ENCODE measurements at places on chromosomes 5 and 9.

DNA sequence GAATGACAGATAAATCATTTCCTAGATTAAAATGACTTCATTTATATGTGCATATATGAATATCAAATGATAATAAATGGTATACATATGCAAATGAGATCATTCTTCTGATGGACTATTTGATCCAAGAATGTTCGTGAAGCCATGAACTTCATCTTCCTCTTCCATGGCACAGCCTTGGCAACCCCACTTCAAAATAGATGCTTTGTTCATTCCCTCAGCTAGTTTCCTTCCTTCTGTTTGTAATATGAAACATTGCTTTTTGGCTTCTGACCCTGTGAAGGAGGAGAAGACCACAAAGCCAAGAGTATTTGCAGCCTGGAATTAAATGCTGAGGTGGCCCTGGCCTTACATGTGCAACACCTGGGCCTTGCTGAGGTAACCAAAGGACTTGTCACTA is 106.8 kb upstream of the LIFR start:
- DNase-seq, result no peak

DNA sequence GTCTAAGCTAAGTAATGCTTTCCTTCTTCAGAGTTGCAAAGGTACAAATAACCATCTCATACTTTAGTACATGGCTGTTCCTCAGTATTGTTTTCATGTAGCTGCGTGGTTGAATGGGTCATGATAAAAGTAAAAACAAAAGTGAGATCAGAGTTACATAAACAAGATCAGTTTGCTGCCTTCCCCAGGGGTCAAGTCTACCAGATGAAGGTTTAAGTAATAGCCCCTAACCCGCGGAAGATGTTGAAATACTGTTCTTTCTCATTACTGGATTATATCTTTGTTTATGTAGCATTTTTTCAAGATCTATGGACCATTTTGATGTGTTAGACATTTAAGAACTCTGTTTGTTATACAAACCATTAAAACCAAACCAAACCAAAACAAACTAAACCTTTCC is 34.1 kb upstream of the ARRDC3 start:
- no peak for DNase-seq

DNA sequence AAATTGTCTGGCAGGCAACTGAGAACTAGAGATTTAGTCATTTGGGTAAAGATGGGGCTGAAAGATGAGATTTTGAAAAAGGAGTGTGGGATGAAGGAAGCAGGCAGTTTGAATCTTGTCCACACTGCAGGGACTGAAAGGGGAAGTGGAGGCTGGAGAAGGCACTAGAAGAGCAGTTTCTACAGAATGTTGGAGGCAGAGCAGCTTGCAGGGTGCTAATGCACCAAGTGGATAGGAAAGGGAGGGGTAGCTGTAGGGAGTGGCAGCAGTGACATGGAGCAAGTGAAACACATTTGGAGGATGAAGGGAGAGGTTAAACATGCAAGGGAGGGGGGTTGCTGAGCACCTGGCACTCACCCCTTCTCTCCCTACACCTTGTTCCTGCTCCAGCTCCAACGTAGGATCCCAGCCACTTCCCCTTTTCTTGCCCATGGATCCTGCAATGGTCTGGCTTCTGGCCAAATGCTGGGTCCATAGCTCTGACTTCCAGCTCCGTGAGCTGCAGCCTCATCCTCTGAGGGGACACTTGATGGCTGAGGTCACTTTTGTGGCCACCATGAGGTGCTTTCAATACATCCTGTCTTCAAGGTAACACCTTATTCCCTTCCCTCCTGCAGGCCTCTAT is 30.0 kb upstream of the FGD3 start:
- DNase-seq, result no peak

- no peak for DNase-seq
Observed at GRCh38 chr5:8048920-8049319, 180.0 kb downstream of the MTRR start.

DNA sequence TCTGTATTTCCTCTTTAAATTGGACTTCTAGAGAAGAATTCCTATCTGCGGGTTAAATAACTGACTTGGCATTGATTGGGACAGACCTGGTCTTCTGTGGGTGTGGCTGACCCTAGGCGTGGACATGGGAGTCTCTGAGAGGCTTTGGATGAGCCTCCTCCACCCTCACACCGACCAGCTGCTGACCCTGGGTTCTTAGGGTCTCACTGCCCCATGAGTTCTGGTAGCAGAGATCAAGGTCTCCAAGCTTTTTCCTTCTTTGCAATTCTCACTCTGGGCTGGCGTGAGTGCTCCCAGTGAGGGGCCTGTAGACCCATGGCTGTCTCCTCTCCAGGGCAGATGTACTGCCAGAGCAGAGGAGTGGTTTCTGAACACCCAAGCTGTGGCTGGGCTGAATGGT is 41.6 kb upstream of the PITX1 start:
- DNase-seq, result no peak

- peak; percentile 31 for DNase-seq
Observed at GRCh38 chr9:21974722-21975409, 19.3 kb downstream of the CDKN2A start.

- DNase-seq, result no peak
Observed at GRCh38 chr5:159826351-159827214, 89.7 kb upstream of the ADRA1B start.

- no peak for DNase-seq
Observed at GRCh38 chr5:108303086-108303485, 78.8 kb downstream of the FBXL17 start.

DNA sequence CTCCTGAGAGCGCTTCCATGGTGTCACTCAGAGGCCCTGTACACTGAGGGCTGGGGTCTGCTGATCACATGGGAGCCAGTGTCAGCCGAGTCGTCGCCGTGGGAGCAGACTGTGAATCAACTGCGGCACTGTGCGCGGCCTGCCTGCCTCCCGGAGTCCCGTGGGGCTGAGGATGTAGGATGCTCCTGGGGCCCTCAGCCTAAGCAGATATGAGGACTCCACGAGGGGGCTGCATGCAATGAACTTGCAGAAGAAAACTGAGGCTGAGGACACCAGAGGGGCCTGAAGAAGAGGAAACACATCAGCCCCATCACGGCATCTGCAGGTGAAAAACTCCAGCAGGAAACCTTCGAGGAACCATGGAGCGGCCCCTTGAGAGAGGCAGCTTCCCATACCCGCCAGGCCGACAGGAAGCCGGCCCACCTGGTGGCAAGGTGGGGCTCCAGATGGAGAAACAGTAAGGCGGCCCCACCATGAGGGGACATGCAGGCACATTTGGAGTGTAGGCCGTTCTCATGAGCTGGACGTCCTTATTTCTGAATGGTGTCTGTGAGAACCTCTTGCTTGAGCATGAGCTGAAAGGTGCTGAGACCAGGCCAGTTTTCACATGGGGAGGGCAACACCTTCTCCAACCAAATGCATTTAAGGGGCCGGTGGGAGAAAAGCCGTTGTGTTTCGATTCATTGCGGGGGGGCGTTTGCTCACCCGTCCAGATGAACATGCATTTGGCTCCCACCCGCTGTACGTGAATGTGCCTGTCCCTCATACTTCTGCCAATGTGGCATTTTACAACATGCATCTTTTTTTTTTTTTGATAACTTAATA is 35.2 kb upstream of the ADAMTS2 start:
- no peak for DNase-seq

- no peak for DNase-seq
Observed at GRCh38 chr5:160375166-160375565, 4.7 kb upstream of the C1QTNF2 start.

DNA sequence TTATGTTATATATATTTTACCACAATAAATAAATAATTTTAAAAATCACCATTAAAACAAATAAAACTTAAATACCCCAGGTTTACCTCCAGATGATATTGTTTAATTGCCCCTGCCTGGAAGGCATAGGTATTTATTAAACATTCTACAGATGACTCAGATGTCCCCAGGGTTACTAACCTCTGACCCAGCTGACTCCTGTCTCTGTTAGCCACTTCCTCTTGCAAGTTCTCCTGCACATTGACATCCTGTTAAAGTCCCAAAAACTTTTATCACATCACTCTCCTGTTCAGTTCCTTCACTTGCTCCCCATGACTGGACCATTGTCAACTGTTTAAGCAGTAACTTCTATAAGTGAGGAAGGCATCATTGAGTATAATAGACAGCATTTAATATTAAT is 37.0 kb upstream of the RAB3C start:
- no peak for DNase-seq

DNA sequence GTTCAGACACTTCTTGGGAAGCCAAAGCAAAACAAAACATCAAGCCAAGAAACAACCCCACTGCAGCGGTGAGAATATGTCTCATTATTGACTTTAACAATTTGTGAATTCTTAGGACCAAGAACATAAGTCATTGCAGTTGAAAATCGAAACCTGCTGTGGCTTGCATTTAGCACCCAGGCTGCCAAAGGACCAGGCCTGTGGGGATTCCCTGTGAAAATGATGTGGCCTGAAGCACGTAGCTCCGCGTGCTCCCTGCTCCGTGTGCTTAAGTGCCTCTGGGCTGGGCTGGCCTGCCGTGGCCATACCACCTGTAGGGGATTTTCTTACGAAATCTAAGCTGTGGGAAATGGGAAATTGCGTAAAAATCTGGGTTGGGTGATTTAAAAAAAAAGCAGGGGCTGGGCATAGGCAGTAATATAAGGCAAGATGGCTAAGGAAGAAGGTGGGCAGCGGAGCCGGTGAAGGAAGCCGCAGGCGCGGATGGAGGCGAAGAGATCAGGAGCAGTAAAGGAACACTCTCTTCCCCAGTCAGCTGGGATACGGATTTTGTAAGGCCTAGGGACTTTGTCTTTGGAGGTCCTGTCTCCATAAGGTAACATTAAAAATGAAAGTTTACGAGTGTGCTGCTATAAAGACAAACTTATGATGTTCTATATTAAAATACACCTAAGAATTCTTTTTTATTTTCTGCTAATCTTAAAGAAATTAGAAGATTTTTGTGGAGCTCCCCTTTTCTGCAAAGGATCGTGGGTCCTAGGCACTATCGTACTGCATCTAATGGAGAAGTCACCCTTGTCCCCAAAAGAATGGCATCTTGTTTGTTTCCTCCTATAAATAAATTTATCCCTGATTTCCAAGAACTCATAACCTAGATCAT is 189.6 kb upstream of the SEMA6A start:
- no peak for DNase-seq

GRCh38 chr9:135516132-135516860 is 4.9 kb upstream of the LCN1 start:
- DNase-seq, result no peak

DNA sequence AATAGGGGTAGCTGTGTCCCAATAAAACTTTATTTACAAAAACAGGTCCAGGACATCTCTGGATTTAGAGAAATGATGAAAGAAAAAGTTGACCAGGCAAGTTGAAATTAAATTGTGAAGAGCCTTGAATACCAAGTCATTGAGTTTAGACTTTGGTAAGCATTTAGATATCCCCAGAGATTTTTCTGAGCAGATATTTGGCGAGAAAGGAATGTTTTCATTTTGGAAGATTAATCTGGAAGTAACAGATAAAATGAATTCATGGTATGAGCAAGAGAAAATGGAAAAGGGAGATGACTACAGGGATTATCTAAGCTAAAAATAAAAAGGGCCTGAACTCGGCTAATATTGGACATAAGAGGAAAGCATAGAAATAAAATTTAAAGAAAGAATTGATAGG is 157.6 kb downstream of the ACTL7B start:
- no peak for DNase-seq

DNA sequence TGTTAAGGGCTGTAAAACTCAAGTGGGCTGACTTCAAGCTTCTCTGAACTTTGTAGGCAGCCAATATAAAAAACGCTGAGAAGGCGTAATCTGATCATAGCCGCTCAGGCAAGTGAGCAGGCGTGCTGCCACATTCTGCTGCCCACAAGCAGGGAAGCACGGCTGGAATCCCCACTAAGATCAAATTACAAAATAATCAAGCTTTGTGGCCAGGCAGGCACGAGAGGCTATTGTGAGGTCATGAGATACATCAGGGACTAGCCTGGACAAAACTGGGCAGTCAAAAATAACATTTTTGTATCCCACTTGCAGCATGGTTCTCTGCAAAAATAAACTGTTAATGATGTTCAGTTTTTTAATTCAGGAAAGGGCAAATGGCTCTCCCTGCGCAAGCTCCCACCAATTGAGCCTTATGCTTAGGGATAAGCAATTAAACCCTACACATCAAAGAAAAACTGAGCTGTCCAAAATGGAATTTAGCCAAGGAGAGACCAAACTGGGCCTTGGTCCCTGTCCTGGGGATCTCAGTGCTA is 64.0 kb downstream of the POU5F2 start:
- no peak for DNase-seq

DNA sequence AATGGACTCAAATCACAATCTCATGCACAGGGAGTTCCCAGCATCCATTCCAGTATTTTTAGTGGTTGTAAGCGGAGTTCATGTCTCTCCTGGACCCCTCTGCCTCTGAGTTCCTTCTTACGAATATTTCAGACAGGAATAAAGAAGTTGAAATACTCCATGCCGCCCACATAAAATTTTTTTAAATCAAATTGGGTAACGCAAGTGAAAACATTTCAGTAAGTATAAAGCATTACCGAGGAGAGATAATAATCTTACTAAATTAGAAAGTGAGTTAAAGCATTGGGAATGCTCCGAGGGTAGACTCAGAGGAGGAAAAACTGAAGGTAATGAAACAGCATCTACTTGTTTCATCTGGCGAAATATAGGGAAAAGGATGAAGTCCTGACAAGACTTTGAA is 317.6 kb downstream of the ARRDC3 start:
- no peak for DNase-seq

- no peak for DNase-seq
Observed at GRCh38 chr5:60163762-60164161, 270.2 kb upstream of the PDE4D start.
